ENCODE measurements at places on chromosomes 4 and X. TPM values are rescaled to one million over a fixed set of nuclear protein-coding genes. Genes with fewer than 3 reads are reported as not detected.
A peak's percentile ranks its signal among the peaks of the same experiment; 100 is the strongest.

DNA sequence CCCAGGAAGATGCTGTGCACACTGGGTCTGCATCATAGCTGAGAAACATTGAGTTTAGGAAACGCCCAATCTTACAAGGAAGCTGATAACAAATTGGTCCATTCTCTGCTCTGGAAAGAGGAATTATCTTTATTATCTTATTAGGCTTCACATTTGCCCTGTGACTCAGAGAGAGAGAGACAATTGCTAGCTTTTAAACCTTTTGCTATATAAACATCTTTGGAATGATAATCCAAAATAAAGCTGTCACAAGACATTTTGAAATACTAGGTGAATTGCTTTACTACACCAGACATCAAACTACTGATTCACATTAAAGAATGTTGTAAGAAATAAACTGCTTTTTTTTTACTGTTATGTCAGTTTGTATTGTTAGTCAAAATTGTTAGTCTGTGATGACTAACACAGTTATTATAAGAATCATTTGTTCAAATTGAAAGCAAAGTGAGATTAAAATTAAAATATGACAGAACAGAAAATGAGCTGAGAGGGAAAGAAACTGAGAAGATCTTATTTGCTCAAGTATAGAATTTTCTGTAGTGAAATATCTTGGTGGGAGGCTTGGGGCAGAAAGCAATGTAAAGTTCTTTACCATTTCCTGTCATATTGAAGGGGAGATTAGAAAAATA is 765.4 kb upstream of the PCDH10 start:
- DNase-seq, result no peak

The FGFBP2 gene
- 0.94 TPM for total RNA-seq

The SORBS2 gene
- total RNA-seq, result 49.1 TPM

DNA sequence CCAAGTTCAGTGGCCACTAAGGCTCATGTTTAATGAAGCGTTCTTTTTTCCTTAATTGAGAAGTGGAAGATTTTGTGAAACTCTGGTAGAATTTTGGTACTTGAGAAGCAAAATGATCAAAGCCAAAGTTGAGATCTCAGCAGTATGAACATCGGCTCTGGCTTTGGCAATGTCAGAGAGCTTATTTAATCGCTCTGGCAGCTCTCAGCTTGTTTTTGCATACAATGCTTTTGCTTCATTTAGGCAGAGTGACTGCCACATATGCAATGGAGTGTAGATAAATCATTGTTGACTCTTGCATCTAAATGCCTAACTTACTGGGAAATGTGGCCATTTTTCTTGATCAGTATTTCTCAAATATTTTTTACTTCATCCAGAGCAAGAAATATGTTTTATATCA is 135.7 kb downstream of the AASDH start:
- no peak for DNase-seq

DNA sequence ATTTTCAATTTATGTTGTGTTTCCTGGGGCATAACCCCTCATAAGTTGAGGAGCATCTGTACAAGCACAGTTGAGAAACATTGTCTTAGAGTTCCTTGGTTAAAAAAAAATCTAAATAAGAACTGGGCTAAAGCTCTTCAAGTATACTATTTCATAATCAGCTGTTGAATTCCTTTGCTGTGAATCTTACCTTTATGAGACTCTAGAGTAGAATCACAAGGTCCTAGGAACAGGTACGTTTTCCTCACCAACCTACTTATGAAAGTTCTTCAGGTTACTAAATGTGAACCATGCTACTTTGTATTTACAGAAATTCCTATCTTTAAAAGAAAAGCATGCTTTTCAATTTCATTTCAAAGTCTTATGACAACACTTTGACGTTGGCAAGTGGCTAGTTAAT is 20.9 kb upstream of the SOD3 start:
- DNase-seq, result no peak

DNA sequence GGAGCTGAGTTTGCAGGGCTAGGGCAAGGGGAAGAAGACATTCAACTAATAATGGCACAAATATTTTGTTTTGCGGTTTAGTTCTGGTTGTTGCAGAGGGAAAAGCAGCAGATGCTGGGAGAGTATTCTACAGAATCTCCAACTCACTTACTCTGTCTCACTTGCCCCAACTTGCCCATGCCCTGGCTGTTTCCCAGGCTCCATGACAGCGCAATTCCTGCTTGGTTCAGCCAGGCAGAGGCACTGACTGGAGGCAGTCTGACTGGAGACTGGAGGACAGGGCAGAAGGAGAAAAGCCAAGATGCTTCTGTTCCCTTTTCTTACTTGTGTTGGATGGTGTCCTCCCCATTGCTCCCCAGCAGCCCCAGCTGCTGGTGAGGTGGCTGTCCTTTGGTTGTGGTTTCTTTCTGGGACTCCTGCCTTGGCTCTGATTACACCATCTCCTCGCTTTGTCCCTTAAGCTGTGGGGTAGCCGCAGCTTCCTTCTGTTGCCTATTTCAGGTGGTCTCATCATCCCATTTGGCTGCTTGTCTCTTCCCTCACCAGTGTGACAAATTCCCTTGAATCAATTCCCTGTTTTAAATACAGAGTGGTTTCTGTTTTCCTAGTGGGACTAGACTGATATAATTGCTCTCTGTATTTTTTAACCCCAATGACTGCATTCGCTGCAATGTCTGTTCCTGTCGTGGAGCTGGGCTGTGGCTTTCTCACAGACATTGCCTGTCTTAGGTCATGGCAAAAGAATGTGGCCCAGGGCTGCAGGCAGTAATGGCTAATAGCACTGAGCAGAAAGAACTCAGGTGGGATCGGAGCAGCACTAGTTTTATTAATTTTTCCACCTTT is 24.2 kb upstream of the RASL11B start:
- DNase-seq, result no peak

- DNase-seq, result no peak
Observed at GRCh38 chr4:16217300-16218051, 8.8 kb downstream of the TAPT1 start.

DNA sequence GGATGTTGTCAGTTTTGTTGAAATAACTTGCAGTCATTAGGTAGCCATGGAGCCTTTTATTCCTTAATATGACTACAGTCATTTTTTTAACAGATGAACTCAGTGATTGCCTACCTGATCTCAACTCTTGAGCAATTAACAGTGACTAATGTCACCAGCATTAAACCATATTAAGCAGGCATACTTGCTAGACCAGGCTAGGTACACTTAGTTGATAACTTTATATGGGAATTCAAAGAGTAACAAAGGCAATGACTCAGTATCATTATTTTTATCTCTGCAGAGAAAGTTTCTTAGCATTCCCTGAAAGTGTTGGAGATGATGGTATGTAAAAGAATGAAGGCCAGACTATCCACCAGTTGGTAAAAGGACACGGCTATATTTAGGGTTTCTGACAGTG is at the start of gene C4orf54:
C4orf54 (minus strand) TSS at position 31 of the 400 bp plus-strand sequence. CDS start 3,180 bp downstream, outside the sequence.
- no peak for DNase-seq

The STARD8 gene
- total RNA-seq, result 9.3 TPM

DNA sequence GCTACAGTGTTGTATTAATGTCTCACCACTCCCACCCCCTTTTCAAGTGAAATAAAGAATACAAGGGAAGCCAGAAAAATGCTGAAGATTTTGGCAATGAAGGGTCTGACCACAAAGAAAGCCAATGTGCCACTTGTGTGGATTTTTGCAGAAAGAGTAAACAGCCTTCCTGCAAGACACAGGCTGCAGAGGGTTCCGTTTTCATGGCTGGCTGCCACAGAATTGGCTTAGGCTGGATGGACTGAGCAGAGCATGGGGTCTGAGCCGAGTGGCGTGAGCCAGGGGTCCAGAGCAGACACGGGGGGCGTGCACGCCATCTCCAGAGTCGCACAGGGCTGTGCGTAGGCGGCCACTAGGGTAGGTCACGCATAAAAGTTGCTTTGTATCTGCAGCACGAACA is 69.2 kb downstream of the MTNR1A start:
- peak; percentile 48 for DNase-seq

The CCKAR gene
- 3.5 TPM for total RNA-seq

The NUDT10 gene
- 17.3 TPM for total RNA-seq

DNA sequence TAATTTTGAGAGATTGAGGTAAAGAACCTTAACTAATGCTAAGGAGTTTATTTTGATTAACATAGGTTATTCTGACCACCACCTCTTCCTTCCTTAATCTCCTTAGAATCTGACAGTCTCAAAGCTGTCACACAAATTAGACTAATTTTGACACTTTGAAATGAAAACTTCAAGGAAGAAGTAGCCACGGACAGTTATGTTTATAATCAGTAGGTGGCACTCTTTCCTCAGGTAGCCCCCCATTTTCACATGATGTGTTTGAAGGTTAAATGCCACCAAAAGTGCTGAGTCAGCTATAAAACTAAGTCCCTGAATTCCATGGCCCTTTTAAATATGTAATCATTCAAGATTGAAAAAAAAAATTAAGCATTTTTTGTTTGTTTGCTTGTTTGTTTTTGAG is 22.4 kb downstream of the TMEM33 start:
- DNase-seq, result no peak

- DNase-seq, result no peak
Observed at GRCh38 chrX:24055043-24055356, 244 bp downstream of the EIF2S3 start.

The GIMD1 gene
- not detected for total RNA-seq

The CTSO gene
- total RNA-seq, result 38.3 TPM

The UTP3 gene
- total RNA-seq, result 18.7 TPM

DNA sequence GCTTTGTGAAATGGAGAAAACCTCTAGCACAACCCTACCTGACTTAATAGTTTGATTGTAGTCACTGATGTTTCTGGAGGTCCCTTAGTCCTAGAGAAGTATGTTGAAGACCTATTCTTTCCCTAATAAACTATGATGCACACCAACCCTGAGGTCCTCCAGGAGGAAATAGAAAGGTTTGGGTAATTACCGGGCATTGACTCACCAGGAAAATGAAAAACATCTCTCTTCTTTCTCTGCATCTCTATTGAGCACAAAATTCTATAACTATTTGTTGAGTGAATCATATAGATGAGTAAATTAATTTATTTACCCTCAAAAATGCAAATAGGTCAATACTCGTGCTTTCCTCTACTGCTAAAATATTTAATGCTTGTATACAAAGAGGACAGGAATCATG is 582.4 kb upstream of the FAM241A start:
- no peak for DNase-seq

The MGST2 gene
- total RNA-seq, result 59.4 TPM

GRCh38 chr4:189659287-189659686 is 281.4 kb upstream of the FRG1 start:
- no peak for DNase-seq

GRCh38 chr4:89316211-89316610 is 8.6 kb upstream of the GPRIN3 start:
- no peak for DNase-seq

DNA sequence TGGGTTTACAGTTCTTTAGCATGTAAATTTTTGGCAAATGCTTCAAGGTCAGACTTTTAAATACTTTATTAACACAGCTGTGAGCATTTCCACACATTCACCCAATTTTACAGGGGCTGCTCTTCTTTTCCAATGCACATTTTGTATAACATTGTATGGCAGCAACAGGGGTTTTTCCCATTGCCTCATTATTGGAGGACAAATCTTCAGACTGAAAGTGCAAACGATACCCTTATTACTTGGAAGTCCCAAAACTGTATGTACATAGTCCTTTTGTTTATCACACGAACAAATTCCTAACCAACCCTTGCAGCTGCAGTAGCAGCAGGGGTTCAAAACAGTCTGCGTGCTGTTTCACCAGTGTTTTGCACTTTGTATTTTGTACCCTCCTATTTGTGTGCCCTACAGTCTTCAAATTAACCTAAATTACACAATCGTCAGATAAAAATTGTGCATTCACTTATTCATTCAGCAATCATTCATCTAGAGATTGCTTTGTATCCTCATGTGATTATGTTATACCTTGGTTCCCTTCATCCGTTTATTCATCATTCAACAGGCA is 330.7 kb upstream of the RASGEF1B start:
- DNase-seq, result no peak

DNA sequence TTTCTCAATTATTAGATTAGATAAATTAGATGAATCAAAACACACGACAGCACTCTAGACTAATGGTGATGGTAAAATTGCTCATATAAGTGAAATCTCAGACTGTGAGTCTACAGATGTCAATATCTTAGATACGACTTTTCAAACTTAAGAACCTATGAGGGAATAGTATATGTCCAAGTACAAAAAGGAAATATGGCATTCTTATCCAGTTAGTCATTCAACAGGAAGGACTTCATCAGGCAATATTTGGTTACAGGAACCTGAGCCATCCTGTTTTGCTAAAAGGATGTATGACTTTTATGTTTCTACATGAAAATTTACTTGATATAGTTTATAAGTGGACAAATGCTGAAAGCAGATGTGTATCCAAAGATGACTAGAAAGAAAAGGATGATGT is 107.0 kb downstream of the CT47B1 start:
- DNase-seq, result no peak

- DNase-seq, result no peak
Observed at GRCh38 chr4:8940792-8941491, 69.3 kb upstream of the HMX1 start.

The POF1B gene
- total RNA-seq, result 0.17 TPM

The JCHAIN gene
- 1.7 TPM for total RNA-seq

GRCh38 chrX:39450234-39450977 is 647.4 kb downstream of the BCOR start:
- DNase-seq, result no peak

- DNase-seq, result no peak
Observed at GRCh38 chrX:120446498-120446897, 22.6 kb downstream of the LAMP2 start.

DNA sequence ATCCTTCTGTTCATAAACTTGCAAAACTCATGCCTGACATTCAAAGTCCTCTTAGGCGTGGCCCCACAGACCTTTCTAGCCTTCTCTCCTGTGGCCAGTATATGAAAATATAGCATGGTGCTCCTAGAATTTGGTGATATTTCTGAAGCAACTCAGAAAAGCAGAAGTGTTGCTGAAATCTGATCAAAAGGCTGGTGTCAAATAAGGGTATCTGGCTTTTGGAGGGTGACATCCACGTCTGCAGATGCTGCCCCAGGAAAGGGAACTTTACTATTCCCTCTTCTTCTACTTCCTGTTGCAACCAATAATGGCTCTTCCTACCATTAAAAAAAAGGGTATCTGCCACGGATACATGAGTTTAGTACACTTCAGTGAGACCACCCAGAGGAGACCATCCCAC is 83.9 kb upstream of the RPS6KA3 start:
- no peak for DNase-seq

DNA sequence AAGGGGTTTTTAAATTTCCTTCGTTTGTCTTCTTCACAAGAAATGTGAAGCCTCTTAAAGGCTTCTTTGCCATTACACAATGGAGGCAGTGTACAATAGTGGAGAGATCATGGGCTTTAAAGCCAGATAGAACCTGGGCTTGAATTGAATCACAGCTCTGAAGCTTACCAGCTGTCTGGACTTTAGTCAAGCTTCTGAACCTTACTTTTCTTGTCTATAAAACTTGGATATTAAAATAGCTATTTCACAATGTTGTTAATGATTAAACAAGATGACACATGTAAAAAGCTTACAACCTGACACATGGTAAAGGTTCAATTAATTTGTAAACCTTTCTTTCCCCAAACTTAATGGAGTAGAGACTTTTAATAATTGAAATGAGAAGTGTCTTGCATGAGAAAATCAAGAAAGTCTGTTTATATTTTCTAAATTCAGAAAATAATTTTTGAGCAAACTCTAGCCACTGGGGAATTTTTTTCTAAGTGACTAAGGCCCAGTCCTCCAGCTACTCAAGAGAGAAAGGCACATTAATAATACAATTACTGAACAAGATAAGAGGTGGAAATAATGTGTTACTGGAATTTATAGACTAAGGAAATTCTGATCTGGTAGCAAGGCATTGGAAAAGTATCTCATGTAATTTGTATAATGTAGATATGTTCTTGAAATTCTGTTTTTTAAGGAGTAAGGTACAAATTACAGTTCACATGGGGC is 21.7 kb upstream of the TBC1D8B start:
- DNase-seq, result no peak

The LRCH2 gene
- total RNA-seq, result 8.5 TPM
